Keratinocyte (primary cell): ENCODE measurements at places on chromosomes 1 and 21.

GRCh38 chr1:27773826-27774445, 917 bp downstream of the STX12 start:
- no peak for DNase-seq

GRCh38 chr1:20361805-20362381, 71.2 kb downstream of the VWA5B1 start:
- no peak for DNase-seq

GRCh38 chr21:33125680-33126375, 55.9 kb downstream of the OLIG1 start:
- DNase-seq: no peak

DNA sequence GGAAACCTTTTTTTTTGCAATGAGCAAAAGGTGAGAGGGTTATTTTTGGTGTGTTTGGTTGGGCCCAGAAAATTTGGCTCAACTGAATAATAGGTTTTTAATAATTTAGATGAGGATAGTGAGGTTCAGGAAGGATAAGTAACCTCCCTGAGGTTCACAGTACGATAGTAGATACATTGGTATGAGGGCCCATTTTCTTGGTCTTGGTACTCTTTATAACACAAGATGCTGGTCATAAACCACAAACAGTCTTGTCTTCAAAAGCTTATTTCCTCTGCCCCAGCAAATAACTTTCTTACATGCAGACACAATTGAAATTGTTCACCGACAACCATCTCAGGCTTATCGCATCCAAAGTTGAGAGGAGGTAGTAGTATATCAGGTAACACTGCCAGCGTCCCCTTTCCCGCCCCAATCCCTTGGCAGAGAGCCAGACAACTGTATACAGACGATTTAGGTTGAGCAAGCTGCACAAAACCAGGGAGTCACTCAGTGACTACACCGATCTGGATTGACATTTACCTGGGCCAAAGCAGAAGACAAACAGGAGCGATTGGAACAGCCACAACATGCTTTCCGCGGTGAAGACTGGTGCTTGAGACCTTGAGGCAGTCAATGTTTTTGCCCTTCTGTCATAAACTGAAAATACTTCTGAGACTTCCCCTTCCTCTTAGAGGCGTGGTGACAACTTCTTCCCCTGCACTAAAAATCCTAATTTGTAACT, at the start of gene SLAMF6:
Gene SLAMF6 (minus strand): TSS at position 634 of the 724 bp plus-strand sequence. CDS start 63 bp downstream, at position 571.
- DNase-seq: no peak

GRCh38 chr1:44268054-44268453, 54.8 kb downstream of the DMAP1 start:
- DNase-seq: no peak

DNA sequence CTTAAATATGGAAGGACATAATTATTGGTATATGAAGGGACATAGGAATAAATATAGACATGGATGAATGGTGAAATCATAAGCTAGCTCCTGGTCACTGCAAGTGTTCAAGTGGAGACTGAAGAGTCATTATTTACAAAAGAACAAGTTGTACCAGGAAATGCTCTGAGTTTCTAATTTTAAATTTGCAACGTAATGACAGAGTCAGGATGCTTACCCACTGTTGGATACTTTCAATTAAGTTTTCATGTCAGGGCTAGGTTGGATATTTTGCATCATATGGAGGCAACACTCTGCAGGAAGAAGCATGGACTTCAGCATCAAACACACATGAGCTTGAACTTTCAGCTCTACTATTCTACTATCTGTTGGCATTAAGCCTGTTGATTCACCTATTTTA, 499.6 kb upstream of the C1orf87 start:
- no peak for DNase-seq

- DNase-seq: no peak
Observed at GRCh38 chr1:212244441-212244840, 40.8 kb upstream of the PPP2R5A start.
